ENCODE measurements at places on chromosomes 5 and 9. TPM values are rescaled to one million over a fixed set of nuclear protein-coding genes. Genes with fewer than 3 reads are reported as not detected.

DNA sequence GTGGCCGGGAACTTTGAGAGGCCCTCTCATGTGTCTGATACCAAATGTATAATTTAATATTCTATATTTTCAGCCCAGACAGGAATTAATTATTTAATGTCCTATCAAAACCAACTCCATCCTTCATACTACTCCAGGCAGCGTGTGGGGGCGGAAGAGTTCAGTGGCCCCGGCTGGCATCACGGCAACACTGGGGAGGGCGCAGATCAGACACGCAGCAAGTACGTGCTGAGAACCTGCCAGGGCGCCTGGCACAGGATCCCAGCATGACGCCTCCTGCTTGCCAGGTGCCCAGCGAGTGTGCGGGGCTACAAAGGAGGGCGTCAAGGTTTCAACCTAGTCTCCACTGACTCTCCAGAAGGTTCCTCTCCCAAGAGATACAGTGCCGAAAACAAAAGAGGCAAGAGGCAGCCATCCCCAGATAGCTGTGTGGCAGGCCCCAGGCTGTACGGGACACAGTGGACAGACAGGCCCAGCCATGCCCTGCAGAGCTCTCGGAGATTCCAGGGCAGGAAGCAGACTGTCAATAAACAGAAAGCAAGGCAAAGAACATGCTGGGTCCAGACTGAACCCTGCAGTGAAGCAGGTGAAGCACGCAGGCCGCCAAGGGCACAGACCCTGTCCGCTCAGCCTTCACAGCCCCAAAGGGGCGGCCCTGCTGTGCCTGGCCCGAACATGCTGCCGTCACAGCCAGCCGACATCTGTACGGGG is 110.3 kb downstream of the VAV2 start:
- no peak for DNase-seq

- no peak for DNase-seq
These were observed 71.0 kb downstream of the LRRC70 start for GRCh38 chr5:62649476-62650113.

CTSV gene
- total RNA-seq = 0.22 TPM

DNA sequence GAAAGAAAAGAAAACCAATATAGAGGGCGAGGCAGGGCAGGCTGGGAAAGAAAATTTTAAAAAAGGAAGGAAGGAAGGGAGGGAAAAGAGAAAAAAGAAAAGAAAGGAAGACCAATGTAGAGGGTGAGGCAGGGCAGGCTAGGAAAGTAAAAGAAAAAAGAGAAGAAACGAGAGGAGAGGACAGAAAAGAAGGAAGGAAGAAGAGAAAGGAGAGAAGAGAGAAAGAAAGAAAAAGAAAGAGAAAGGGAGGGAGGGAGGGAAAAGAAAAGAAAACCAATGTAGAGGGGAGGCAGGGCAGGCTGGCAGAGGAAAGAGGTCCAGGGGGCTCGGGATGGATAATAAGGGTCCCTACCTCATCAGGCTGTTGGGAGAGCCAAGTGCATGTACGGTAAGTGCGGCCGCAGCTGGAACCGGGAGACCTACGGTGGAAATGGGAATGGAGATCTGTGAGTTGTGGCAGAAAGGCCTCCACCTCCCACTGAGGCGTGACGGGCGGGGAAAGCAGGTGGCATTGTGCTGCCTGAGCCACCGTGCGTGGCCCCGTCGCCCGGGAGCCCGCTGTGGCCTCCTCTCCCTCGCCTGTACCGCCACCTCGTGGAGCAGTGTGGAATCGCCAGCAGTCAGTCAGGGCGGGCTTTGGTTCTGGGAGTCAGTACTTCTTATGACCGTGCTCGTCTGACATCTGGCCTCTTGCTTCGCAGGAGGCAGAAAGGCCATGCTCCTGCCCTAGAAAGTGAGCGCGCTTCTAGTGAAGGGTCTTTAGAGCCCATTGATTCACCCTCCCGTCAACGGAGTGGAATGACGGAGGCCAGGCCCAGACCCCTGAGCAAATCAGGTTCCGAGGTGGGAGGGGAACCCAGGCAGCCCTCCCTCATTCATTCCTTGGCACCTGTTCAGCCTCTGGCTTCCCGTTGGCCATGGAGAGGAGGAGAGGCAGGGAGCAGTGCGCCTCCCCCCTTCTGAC is 10.4 kb upstream of the NHP2 start:
- peak; percentile 95 for DNase-seq

DNA sequence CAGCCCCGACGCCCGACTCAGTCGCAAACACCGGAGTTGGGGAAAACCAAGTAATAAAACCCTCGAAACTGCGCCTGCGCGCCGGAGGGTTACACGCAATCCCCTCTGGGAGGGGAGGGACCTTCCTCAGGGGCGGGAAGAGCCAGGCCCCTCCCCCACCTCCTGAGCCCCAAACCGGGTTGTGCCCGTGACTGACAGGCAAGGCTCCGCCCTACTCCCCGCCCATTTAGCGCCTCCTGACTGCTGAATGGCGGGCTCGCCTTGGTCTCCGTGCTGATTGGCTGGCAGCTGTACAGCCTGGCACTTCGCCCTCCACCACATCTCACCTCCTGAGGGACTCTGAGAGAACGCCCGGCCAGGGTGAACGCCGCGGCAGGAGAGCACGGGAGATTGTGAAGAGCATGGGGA is at the start of gene PRDM9:
TSS of gene PRDM9 (plus strand) at position 332 of the 408 bp plus-strand sequence. CDS start 1,425 bp downstream, outside the sequence.
- no peak for DNase-seq

DNA sequence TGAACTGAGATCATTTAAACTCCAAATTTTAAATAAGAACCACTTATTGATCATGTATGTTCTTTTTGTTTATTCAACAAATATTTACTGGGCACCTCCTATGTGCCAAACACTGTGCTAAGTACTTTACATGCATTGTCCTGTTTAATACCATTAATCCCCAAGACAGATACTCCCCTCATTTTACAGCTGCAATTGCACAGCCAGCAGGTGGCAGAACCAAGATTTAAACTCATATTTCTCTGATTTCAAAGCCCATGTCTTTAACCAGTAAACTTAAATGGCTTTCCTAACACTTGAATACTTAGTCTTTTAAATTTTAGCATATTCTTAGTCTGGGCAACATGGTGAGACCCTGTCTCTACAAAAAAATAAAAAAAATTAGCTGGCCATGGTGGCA is 43.4 kb upstream of the KIAA1958 start:
- no peak for DNase-seq

INSL4 gene
- not detected for total RNA-seq

DNA sequence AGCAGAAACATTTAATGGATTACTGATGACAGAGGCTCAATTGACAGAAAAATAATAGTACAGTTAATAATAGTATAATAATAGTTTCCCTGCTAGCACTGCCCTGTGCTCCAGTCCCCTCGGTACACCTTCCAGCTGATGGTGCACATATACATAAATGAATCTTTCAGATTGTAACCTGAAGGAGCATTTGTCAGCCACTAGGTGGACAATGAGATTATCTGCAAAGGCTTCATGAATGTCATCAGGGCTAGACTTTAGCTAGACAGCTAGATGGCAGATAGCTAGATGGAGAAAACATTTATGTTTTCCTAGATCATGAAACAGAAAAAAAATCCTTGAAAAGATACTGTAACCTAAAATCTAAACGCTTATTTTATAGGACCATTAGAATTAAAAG is 304.4 kb upstream of the SMC2 start:
- DNase-seq = no peak

ITK gene
- total RNA-seq = 4.5 TPM

- DNase-seq = no peak
These were observed 342.7 kb downstream of the DIRAS2 start for GRCh38 chr9:90299968-90300367.

- DNase-seq = no peak
These were observed 159.9 kb downstream of the GOLPH3 start for GRCh38 chr5:32014096-32014745.

GRCh38 chr5:145499483-145499882 is 335.7 kb downstream of the PRELID2 start:
- DNase-seq = no peak

ECSCR gene
- 26.7 TPM for total RNA-seq

SNCB gene
- not detected for total RNA-seq

GRCh38 chr5:158881091-158881880 is 218.4 kb downstream of the EBF1 start:
- no peak for DNase-seq

DNA sequence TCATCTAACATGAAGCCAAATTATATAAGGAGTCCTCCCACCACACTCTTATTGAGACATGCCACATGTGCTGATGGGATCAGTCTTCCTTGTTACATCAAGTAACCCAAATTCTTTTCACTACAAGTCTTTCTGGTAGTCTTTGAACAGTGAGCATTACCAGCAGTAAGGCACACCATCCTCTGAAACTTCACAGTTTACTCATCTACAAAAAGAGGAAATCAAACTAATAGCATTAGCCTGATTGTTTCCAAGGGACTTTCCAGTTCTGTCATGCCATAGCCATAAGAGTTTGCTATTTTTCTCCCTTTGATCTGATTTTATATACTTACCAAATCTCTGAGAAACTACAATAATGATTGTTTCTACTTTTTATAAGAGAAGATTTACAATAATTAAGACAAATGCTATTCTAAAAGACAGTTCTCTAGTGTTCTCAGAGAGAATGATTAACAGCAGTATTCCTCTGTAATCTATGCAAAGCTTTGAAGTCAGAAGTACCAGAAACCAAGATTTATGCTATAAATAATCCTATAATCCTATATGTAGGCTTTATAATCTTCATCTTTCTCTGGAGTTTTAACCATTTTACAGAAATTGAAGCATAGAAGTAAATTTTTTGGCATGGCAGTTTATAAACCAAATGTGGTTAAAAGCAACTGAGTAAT is 166.2 kb upstream of the ACO1 start:
- DNase-seq = no peak

GRCh38 chr9:6997330-6997729 is 239.6 kb downstream of the KDM4C start:
- no peak for DNase-seq

GRCh38 chr9:4563105-4563504 is 72.8 kb downstream of the SLC1A1 start:
- no peak for DNase-seq

OR13F1 gene
- not detected for total RNA-seq

DNA sequence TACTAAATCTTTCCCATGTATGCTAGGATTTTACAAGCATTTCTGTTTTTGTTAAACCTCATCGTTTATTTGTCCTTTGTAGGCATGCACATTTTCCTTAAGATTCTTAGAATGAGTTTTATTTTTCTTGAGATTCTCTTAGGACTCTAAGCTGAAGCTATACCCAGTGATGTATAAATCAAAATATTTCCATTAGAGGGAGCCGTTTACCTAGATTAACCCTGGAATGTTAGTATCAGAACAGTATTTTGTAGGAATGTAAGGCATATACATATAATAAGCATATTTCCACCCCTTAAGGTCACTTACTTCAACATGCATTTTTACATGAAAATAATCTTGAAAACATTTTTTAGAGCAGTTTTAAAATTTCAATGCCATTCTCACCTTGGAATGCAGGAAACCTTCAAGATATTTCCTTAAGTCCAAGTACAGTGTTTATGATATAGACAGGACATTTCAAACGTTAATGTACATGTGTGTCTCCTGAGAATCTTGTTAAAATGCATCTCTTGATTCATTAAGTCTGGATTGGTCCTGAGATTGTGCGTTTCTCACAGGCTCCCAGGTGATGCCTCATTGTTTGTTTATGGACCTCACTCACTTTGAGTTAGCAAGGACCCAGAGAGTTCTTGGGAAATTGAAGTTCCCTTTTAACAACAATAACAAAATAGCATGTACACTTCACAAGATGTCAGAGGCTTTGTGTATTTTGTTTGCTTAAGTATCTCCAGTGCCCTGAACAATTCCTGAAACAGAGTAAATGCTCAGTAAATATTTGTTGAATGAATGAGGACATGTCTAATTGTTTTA is 34.9 kb upstream of the FCHO2 start:
- no peak for DNase-seq

DNA sequence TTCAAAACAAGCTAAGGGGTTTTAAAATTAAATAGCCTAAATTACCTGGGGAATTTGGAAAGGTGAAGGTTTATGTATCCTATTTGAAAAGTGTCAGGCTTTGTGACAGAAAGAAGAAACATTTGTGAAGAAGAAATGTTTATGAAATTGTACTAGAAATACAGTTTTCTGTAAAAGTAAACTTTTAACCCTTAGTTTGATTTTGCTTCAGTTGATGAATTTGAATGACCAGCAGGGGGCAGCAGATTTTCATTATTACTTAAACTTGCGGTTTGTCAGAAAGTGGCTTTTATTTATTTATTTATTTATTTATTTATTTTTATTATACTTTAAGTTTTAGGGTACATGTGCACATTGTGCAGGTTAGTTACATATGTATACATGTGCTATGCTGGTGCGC is 58.1 kb downstream of the NNT start:
- no peak for DNase-seq

DNA sequence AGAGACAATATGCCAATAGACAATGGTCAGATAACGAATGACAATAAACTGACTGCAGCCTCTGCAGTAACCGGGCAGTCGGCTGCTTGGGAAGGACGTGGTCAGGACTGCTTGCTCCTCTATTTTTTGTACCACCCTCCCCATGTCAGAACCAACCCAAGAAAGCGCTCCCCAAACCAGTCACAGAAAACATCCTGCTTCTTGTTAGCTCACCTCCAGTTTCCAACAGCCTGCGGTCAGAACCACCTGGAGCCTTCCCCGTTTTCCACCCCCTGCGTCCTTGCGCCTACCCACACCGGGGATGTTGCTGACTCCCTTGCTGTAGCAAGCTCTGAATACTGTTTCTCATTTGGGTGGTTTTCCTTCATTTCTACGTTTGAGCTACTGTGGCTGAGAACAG is 1.7 kb upstream of the MRNIP start:
- no peak for DNase-seq

GRCh38 chr9:94931740-94932139 is 205.2 kb downstream of the AOPEP start:
- peak; percentile 11 for DNase-seq

DNA sequence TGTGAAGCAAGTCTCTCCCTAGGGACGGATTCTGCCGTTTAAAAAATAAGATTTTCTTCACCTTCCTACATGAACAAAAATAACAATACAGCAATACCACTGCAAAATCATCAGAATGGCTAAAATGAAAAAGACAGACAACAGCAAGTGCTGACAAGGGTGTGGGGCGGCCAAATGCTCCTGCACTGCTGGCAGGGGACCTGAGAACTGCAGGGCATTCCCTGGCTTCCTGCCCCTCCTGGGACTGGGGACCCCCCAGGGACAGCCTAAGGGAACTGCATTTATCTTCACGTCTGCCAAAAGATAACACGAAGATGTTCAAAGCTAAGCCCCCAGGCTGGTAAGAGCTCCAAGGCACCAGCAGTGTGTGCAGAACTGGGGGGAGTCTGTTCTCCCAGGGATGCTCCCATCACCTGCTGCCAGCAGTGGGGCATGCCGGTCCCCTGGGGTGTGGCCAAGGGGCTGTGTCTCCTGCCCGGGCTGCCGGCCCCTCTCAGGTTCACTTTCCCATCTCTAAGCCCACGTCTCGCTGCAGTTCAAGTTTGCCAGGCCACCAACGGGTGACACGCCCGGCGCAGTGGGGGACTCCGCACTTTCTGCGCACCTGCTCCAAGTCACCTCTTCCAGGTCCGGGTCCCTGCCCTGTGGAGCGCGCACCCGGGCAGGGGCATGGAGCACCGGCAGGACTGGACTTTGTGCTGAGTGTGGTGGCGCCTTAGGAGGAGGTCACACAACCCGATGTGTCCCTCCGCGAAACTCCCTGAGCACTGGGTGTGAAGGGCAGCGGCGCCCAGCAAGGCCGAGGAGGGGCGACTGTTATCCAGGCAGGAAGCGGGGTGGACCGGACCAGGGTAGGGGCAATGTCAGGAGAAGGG is 4.5 kb upstream of the EGFL7 start:
- no peak for DNase-seq
